ENCODE measurements at places on chromosomes 4 and X.

DNA sequence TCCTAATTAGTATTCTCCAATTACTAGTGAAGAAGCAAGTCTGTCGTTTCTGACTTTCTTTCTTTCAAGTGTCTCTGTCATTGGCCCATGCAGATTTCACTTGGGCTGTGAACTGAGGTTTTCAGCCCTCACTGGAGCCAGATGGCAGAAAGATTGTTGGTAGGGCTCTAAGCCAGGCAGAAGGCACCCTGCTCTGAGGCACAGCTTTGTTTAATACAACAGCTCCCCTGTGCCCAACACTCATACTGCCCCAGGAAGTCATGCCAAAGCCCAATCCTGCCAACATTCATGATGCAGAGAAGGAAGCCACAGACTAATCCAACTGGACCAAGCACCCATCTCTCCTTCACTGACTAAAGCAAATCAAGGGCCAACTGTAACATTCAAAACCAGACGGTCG is 117.1 kb upstream of the FRG1 start:
- DNase-seq: no peak

DNA sequence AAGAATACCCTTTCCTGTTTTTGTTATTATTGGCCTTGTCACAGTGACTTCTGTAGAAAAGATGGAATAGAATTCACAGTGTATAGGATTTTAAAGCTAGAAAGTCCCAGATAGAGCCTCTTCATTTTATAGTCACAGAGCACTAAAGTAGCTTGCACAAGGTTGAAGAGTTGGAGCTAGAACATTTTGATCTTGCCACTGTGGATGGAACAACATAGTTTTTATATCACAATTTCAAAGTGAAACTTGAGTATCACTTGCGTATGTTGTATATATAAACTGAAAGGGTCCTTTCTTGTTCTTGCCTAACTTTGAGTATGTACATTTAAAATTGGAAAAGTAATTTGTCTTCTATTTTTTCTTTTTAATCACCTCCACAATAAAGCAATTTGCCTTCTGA is 2.7 kb downstream of the USO1 start:
- DNase-seq: no peak

- peak; percentile 76 for DNase-seq
Measured at GRCh38 chr4:1726146-1726934, 5.0 kb downstream of the TACC3 start.

- no peak for DNase-seq
Measured at GRCh38 chr4:157983300-157983699, 189.5 kb downstream of the GASK1B start.

- DNase-seq: no peak
Measured at GRCh38 chrX:131216828-131217227, 72.3 kb downstream of the IGSF1 start.

- DNase-seq: no peak
Measured at GRCh38 chr4:94653095-94653649, 104.6 kb upstream of the BMPR1B start.

GRCh38 chr4:10773656-10774055 is 89.1 kb upstream of the CLNK start:
- DNase-seq: no peak

GRCh38 chr4:119587796-119588195 is 40.8 kb downstream of the PDE5A start:
- DNase-seq: no peak

GRCh38 chrX:8049827-8050226 is 121.2 kb downstream of the VCX2 start:
- no peak for DNase-seq

DNA sequence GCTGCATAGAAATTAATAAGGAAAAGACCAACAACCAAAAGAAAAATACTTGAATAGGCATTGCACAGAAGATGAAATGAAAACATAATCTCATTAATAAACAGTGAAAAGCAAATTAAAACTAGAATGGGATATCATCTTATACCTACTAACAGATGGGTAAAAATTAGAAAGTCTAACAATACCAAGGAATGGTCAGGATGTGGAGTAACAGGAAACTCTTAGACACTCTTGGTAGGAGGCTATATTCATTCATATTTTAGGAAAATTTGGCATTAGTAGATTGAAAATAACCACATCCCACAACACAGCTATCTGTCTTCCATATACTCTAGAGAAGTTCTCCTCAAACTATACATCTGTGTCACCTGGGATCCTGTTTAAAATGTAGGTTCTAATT is 36.3 kb downstream of the SEC24B start:
- no peak for DNase-seq

DNA sequence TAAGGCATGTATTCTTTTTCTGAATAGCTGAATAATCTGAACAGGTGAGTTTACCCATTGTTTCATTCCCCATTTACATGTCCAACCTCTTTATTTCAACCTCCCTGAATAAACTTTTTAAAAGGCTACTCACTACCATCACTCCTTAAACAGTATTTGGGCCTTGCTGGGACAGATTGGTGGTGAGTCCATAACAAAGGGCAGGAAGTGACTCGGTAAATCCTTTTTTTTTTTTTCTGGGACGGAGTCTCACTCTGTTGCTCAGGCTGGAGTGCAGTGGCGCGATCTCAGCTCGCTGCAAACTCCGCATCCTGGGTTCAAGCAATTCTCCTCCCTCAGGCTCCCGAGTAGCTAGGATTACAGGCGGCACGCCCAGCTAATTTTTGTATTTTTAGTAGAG is 23.4 kb upstream of the SEC24B start:
- no peak for DNase-seq

- no peak for DNase-seq
Measured at GRCh38 chr4:64882311-64883086, 473.2 kb upstream of the TECRL start.

- DNase-seq: no peak
Measured at GRCh38 chr4:105092356-105092755, 54.3 kb upstream of the TET2 start.

DNA sequence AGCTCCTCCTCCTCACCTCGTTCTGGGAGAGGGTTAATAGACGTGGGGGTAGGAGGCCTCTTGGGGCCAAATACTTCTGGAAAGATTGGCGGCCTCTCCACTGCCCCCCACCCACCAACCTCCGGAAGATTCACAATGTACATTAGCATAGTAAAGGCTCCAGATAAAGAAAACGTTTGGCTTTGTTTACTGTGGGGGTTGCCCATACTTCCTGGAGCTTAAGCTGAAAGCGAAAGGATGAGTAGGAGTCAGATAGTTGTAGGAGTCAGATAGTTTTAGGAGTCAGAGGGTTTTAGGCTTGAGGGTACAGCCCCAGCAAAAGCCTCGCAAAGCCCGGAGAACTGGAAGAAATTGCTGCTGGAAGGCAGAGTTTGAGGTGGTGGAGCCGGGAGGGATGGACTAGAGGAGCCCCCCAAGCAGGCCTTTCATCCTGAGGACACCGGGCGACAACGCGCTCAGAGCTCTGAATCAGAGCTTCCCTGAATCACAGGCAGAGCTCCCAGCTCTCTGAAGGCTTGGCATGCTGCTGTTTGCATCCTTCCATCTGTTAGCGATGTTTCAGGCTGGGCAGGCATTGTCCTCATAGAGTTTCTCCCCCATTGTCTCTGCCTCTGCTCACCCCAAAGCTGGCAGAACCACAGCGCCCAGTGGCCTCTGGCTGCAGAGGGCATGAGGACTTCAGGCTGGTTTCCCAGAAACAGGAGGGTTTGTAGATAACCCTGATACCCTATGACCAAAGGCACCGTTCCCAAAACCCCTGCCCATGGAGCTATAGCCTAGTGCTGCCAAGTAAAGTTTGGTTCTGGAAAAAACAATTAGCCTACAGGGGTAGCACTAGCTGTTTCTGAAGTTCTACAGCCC is 280.7 kb downstream of the BCOR start:
- no peak for DNase-seq

DNA sequence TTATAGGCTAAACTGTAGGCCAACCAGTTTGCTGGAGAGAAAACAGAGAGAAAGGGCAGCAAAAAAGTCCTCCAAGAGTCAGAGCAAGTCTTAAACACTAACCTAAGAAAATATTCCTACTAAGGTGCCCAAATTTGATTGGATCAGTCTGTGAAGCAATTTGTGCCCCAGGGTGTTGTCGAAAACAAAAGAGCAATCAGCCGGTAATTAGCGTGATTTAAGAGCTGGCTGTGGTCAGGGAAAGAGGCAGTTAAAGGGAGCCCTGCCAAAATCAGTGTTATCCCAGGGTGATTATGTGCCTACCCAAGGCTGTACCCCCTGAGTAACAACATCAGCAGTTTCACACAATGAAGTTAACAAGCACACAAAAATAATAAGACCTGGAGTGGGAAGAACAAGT is 6.4 kb upstream of the BRWD3 start:
- DNase-seq: no peak

GRCh38 chrX:51608766-51609165 is 9.9 kb downstream of the CENPVL3 start:
- DNase-seq: no peak

DNA sequence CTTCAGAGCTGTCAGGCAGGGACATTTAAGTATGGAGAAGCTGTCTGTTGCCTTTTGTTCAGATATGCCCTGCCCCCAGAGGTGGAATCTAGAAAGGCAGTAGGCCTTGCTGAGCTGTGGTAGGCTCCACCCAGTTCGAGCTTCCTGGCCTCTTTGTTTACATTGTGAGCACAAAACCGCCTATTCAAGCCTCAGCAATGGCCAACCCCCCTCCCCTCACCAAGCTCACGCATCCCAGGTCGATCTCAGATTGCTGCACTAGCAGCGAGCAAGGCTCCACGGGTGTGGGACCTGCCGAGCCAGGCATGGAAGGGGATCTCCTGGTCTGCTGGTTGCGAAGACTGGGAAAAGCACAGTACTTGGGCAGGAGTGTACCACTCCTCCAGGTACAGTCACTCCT is 59.3 kb downstream of the ZNF674 start:
- DNase-seq: no peak

- no peak for DNase-seq
Measured at GRCh38 chr4:141569141-141569540, 67.2 kb upstream of the IL15 start.

DNA sequence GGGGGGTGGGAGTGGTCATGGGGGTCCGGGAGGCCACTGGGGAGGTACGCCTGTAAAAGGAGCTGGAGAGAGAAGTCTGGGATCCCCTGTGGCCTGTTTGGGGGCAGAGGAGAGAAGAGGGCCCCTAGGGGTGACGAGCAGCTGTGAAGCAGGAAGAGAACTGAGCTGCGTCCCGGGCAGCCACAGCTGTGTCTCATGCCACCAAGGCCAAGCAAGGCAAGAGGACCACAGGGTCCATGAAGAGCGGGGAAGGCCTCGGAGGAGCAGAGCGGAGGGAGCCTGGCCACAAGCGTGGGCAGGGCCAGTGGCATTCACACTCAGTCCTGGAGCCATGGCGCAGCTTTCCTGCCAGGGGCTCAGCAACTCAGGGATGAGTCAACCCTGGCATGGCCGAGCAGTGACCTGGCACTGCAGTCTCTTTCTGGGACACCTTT is 13.6 kb upstream of the NAT8L start:
- DNase-seq: no peak

- no peak for DNase-seq
Measured at GRCh38 chr4:37687194-37687562, 1.0 kb upstream of the RELL1 start.

- DNase-seq: peak; percentile 1
Measured at GRCh38 chr4:82217986-82218715, 155.6 kb downstream of the HNRNPD start.

DNA sequence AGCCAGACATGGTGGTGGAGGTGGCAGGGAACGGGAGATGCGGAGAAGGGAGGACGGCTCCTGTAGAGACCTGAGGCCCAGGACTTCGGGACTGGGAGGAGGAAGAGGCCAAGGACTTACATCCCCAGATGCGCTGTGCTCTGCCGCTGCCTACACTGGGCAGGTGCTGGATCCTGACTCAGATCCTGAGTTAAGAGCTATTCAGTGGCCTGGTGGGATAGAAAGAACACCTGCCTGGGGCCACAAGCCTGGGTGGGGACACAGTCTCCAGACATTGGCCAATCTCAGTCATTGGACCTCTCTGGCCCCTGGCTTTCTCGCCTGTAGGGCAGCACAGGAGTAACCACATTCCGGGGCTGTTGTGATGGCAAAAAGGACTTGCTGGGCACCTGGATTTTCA is 10.9 kb upstream of the MSX1 start:
- DNase-seq: no peak

GRCh38 chr4:110119337-110119736 is 79.1 kb downstream of the ELOVL6 start:
- no peak for DNase-seq

DNA sequence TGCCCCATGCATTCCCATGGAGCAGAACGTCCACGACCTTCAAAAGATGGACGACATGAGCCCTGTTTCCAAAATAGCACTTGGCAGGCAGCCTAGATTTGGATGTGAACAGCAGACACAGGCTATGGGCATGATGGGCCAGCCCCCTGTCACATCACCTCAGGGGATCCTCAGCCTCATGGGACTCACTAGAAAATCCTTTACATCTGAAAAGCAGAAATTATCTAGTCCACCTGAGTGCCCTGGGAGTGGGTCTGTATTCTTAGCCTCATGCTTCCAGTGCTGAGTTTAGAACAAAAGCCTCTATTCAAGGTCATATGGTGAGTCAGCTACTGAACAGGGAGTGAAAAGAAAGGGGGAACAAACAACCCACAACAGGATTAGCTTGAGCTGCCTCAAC is 35.8 kb downstream of the GRIA3 start:
- DNase-seq: no peak

GRCh38 chr4:6453688-6453990 is 18.8 kb downstream of the PPP2R2C start:
- no peak for DNase-seq

- DNase-seq: no peak
Measured at GRCh38 chr4:52889778-52890520, 27.8 kb downstream of the RASL11B start.
